Astrocyte of the cerebellum (primary cell): ENCODE measurements at places on chromosomes 7 and 10.

DNA sequence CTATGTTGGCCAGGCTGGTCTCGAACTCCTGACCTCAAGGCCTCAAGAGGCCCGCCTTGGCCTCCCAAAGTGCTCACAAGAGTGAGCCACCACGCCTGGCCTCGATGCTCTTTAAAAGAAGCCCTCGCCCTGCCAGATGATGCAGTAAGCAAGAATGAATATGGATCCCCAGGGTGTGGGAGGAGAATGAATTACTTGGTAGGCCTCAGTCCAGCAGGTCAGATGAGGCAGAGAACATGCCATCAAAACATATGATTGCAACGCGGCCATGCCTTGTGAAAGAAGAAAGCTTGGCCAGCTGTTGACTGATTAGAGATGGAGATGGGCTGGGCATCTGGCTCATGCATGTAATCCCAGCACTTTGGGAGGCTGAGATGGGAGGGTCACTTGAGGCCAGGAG is 68.7 kb downstream of the CAMK1D start:
- DNase-seq, result no peak

DNA sequence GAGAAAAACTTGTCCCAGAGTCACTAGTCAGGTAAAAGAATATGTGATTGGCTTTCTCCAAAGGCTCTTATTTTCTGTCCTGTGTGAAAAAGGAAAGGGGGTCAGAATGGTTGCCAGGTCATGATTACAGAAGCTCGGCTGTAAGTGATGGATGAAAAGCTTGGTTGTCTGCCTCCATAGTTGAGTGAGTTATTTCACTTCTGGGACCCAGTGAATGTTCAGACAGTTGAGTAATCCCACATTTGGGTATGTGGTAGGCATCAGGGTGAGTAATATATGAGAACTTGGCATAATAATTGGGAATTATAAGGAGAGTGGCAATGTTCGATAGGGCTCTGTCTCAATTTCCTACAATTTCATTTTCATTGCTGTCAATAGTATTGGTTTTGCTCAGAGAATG is 72.5 kb downstream of the BBS9 start:
- DNase-seq, result no peak

GRCh38 chr7:13262929-13263530 is 575.6 kb downstream of the ARL4A start:
- peak; percentile 27 for DNase-seq

GRCh38 chr10:117271427-117271826 is 30.5 kb downstream of the SLC18A2 start:
- DNase-seq, result peak; percentile 1

GRCh38 chr10:128540128-128540762 is 414.0 kb upstream of the MKI67 start:
- no peak for DNase-seq

- DNase-seq, result no peak
These were observed 233.8 kb upstream of the LRRN3 start for GRCh38 chr7:110857106-110857505.

GRCh38 chr7:128883622-128884448 is 21.2 kb downstream of the ATP6V1F start:
- no peak for DNase-seq

DNA sequence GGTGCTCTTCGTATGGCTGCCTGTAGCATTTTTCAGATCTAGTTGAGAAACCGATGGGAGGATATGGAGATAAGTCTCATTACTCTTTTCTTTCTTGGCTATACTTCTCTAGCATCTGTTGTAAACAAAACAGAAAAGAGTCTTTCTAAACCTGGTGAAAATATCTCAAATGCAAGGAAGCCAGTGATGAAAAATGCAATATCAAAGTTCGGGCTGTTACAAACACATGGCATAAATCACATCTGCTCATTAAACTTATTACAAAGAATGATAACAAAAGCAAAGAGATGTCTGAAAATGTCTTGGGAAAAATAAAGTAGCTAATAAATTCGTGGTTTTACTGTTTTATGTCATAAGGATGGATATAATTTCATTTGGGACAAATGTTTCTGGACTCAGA is 71.8 kb upstream of the IGFBP3 start:
- no peak for DNase-seq

DNA sequence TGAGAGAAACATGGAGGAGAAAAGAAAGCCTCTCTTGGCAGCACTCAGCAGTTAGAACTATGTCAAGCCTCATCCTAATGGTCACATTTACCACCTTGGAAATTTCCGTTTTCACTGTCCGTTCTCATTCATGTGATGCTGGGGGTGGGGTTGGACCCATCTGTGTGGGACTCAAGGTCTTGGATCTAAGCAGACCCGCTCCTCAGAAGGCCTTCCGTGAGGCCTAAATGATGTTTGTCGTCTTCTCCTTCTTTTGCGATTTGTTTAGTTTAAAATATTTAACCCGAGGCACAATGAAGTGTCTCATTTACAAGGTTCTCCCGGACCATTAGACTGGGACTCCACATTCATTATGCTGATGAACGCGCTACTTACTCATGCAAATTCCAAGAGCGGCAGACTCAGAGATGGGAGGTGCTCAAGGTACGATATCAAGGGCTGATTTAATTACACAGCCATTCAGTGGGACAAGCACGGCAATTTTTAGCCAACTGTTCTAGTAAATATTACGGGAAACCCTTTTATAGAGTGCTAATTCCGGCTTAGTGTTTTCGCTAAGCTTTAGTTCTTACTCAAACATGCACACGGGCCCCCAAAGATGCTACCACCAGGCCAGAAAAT is 109.1 kb upstream of the EFCAB10 start:
- no peak for DNase-seq

- no peak for DNase-seq
These were observed 275.3 kb upstream of the MKLN1 start for GRCh38 chr7:131052285-131052904.

DNA sequence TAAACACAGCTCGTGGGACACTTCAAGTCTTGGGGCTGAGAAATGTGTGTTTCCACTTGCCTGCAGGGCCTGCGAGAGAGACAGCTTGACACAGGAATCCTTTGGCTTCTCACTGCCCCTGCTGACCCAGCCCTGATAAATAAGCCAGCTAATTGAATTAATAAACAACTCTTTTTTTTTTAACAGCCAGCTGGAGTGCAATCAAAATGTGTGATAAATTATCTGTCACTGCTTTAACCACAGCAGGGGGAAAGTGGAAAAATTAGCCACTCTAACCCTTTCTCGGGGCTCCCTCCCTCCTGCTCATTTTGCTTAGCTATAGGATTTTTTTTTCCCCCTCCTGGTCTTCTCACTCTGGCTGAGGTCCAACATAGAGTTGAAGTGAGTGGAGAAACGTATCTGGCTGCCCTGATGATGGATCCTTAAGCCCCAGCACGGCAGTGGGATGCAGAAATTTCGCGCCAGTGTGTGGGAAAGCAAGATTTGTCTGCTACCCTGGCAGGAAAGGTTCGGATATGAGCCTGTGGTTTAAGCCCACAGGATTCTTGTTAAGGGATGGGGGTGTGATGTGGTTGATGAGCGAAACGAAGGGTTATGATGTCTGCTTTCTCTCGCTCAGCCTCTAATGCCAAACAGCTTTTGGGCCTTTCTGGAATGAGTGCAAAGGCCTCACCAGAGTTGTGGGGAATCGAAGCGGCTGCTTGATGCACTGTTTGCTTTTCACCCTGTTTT is 173.8 kb downstream of the TRIL start:
- peak; percentile 93 for DNase-seq

DNA sequence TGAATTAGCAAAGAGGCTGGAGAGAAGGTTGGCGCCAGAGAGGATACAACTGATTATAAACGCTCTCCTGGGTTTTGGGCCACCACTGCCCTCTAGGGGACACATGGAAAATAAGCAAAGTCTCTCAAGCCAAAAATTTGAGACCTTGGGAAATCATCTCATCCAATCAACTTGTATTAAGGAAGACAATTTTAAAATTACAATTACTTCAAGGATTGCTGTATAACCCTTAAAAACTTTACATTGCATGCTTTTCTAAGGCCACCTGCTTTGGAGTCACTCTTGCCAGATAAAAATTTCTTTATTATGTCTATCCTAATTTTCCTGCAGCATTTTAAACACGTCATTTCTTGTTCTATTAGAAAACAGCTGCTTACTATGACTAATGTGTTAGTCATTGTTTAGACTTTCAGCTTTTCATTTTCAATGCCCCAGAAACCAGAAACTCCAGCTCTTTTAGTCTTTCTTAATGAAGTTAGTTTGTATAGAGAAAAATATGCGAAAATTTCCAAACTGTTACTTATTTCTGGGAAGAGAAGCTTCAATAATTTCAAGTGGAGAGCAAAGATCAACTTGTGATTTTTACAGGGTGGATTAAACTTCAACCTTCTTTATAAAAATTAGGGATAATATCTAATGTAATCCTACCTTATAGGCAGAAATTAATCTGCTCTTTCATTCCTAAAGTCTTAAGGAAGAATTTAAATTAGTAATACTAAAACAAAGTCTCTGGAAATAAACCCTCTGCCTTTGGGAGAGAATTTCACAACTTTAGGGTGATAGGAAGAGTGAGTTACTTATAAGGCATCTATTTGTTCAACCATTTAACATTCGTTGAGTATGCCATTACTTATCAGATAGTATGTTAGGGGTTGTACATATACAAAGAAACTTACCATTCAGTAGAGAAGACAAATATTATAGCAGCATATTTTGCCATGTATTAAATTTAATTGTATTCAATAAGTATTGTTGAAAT is 20.6 kb upstream of the RHOBTB1 start:
- DNase-seq, result peak; percentile 83

DNA sequence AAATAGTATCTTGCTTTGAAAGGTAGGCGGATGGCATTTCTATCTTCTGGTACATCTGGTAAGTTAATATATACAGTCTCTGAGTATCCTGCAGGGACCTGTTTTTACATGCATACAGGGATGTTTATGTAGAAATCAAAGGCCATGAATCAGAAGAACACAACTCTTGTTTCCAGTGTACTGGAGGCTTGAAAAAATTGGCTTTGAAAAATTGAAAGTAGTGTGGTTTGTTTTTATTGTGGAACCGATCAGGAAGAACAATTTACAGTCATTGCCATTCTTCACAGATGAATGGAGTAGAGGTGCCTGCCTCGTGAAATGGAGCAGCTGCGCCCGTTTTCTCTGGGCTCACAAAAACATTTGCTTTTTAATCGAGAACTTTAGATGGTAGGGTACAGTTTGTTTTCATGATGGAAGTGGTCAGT is 54.0 kb upstream of the RPA3 start:
- DNase-seq, result no peak

DNA sequence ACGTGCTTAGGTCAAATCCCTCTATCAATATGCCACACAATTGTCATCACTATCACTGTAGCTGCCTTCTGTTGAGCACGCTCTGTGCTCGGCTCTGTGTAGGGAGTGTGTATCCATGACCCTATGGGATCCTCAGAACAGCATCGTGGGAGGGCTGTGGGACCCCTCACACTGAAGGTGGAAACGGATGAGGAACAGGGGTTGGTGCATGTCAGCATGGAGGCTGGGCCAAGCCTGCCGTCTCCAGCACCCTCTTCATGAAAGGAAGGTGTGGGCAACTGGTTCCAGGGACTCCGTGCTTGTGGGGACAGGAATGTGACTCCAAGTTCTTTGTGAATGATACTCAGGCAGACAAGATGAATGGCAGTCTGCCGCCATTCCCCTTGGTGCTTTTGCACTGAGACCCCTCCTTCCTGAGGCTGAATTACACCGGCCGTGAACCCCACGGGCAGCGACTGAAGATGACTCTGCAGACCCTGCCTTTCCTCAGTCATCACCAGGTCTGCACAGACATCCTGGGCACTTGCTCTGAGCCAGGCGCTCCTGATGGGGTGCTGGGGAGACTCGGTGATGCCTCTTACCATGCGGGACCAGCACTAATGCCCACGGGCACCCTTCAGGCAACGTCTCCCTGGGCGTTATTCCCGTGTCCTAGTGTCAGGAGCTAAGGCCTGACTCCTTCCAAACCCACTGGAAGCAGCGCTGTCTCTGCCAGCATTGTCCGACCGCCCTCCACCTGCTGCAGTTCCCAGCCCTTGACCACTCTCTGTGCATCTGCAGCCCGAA is 495.2 kb downstream of the TCERG1L start:
- no peak for DNase-seq

DNA sequence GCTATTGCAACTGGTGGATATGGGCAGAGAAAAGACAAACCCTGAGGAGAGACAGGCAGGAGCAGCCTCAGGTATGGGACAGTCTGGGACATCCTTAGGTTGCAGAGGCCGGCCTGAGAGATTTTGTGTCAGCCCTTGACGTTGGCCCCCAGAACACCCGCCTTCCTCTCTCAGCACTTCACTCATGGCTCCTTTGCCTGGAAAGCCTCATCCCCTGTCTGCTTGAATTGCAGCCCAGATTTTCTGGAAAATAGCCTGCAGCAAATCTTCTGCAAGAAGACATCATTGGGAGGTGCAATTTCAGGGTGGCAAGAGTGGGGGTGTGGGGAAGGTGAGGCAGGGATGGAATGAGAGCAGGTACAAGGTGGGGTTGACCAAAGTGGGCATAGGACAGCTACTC is 2.2 kb upstream of the FRMD4A start:
- DNase-seq, result no peak

DNA sequence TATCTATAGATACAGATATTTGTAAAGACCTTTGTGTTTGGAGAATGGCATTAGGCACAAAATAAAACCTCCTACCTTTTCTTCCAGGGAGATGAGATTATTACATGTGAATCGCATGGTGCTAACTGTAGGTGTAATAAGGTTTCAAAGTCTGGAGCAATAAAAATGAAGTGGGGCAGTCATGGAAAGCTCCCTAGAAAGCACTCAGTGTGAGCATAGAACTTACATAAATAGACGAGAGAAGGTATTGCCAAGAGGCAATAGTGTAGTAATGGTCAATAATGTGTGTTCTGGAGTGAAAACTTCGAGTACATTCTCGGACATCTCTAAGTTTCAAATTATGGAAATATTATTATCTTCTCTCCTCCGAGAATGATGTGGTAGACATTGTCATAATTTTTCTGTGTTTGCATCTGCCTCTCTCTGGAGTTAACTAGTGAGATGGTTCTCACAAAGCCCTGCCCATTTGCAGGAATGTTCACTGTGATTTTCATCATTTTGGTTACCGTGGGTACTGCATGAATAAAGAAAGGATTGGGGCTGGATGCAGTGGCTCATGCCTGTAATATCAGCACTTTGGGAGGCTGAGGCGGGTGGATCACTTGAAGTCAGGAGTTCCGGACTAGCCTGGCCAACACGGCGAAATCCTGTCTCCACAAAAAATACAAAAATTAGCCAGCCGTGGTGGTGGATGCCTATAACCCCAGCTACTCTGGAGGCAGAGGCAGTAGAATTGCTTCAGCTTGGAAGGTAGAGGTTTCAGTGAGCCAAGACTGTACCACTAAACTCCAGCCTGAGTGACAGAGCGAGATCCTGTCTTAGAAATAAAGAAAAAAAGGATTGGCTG is 10.6 kb downstream of the VIM start:
- peak; percentile 77 for DNase-seq
